OCI-M1 (cell line): ENCODE measurements at places on chromosomes 7 and 10.

- no peak for DNase-seq
These were observed 80.8 kb downstream of the VWDE start for GRCh38 chr7:12322903-12323300.

- DNase-seq, result peak; percentile 92
These were observed 1.9 kb downstream of the ACSL5 start for GRCh38 chr10:112375721-112376395.

GRCh38 chr7:467856-468545 lies 51.6 kb downstream of the PDGFA start:
- no peak for DNase-seq

GRCh38 chr7:39656415-39656814 lies 33.0 kb downstream of the RALA start:
- no peak for DNase-seq
